ENCODE measurements at places on chromosomes 1 and 21.

GRCh38 chr1:198889101-198889500, 250.3 kb downstream of the PTPRC start:
- no peak overlapping the region for H3K27ac ChIP-seq
- no peaks in the 10 kb centered on the region for H3K36me3 ChIP-seq
- peaks cover 3% of the 10 kb centered on the region for H3K4me1 ChIP-seq
- DNase-seq = no peak
- no peak overlapping the region for H3K4me3 ChIP-seq
- H3K27me3 ChIP-seq = no peaks in the 10 kb centered on the region

DNA sequence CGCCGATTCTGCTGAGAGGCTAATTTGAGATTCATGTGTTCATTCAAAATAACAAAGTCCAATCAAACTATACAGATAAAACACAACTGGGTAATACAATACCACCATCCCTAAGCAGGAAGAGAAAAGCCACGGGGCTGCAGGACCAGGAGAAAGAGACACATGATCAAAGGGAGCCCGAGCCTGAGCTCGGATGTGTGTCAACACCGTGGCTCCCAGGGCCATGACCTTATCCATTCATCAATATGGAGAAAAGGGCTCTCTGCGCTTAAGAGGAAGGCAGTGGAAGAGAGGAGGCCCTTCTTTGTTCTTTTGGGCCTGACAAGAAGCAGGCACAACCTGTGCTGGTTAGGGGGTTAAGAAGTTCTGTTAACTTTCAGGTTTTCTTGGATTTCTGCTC, 56.7 kb downstream of the HUNK start:
- no peak overlapping the region for H3K4me3 ChIP-seq
- H3K36me3 ChIP-seq = peaks cover 23% of the 10 kb centered on the region
- H3K27ac ChIP-seq = no peak overlapping the region
- DNase-seq = no peak
- H3K4me1 ChIP-seq = peaks cover 23% of the 10 kb centered on the region

DNA sequence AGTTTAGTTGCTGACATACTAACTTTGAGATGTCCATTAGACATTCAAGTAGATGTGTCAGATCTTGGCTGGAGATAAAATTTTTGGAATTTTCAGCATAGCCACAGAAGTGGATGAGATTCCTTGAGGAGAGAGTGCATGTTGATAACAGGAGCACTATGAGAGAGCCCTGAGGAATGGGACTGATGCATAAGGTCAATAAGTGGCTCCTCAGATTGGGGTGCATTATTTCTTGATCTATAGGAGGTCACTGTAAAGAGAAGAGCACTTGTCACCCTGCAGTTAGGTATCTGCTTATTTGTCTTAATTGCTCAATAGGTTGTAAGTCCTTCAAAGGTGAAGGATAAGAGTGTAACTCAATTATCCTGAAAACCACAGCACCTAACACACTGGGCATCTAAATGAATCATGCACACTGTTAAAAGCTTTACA, 52.0 kb upstream of the TACSTD2 start:
- H3K36me3 ChIP-seq = peaks cover 3% of the 10 kb centered on the region
- H3K4me1 ChIP-seq = peaks cover 5% of the 10 kb centered on the region
- no peaks in the 10 kb centered on the region for H3K27me3 ChIP-seq
- no peak overlapping the region for H3K4me3 ChIP-seq

DNA sequence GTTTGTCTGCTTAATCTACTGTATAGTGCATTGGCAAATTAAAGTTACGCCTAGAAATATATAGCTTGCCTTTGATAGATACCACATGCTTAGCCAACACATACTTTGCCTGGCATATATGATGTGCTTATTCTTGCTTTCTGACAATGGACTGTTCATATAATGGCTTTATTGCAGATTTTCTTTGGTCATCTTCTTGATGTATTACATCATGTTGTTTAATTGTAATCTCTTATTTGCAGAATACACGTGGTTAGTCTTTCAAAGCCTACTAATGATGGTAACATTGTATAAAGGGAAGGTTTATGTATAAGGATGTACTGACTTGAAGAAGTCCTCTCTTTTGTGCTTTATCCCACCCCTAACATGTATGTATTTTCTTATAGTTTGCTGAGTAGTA, 201.5 kb downstream of the PDE4B start:
- no peaks in the 10 kb centered on the region for H3K36me3 ChIP-seq
- no peak overlapping the region for H3K4me3 ChIP-seq
- peaks cover 3% of the 10 kb centered on the region for H3K27me3 ChIP-seq
- H3K27ac ChIP-seq = no peak overlapping the region
- DNase-seq = no peak

- DNase-seq = no peak
- H3K4me3 ChIP-seq = no peak overlapping the region
- no peaks in the 10 kb centered on the region for H3K36me3 ChIP-seq
- H3K4me1 ChIP-seq = no peaks in the 10 kb centered on the region
- H3K27ac ChIP-seq = no peak overlapping the region
Measured at GRCh38 chr1:25030674-25031589, 100.9 kb upstream of the RUNX3 start.

All from progenitor cell of endocrine pancreas (in vitro differentiated cells).